ENCODE measurements at places on chromosomes 1 and 21.

DNA sequence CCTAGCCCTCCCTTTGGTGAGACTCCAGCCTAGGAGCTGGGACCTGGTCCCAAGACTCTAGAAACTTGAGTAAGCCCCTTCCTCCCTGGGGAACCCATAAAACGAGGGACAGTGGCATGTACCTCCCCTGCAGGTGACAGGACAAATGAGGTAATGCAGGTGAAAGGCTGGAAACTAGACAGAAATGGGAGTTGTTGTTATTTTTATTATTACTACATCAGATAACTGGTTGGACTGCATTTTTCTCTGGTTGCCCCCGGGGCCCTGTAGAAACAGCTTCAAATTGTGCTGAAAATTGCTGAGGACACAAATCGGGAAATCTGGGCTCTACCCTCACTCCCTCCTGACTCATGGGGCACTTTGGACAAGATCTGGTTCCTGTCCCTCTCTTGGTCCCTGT is 132.3 kb upstream of the WNT4 start:
- no peak for DNase-seq

- no peak for DNase-seq
These were observed 4.5 kb downstream of the TBX15 start for GRCh38 chr1:118983558-118984041.

- no peak for DNase-seq
These were observed 17.4 kb downstream of the ZNF326 start for GRCh38 chr1:90012300-90012699.

GRCh38 chr1:150906329-150906728 is 19.4 kb downstream of the CTXND2 start:
- DNase-seq = no peak

Data from Right ventricle myocardium inferior (tissue), 1 donor.